B cell (primary cell): ENCODE measurements at places on chromosomes 7 and 10. TPM values are rescaled to one million over a fixed set of nuclear protein-coding genes. Genes with fewer than 3 reads are reported as not detected.

GRCh38 chr10:97140049-97140846 lies 45.5 kb downstream of the SLIT1 start:
- no peak overlapping the region for H3K4me3 ChIP-seq
- no peaks in the 10 kb centered on the region for H3K36me3 ChIP-seq
- H3K27ac ChIP-seq, result no peak overlapping the region
- no peak for DNase-seq

Gene ZDHHC4
- total RNA-seq, result 38.5 and 49.4 TPM in 2 replicates

- H3K27ac ChIP-seq, result no peak overlapping the region
- no peak for DNase-seq
- H3K4me1 ChIP-seq, result peaks cover 7% of the 10 kb centered on the region
- H3K36me3 ChIP-seq, result peaks cover 8% of the 10 kb centered on the region
- no peaks in the 10 kb centered on the region for H3K27me3 ChIP-seq
- H3K4me3 ChIP-seq, result no peak overlapping the region
These were observed 255.5 kb upstream of the AOAH start for GRCh38 chr7:36979810-36980248.

Gene NPTX2
- not detected in 2 replicates for total RNA-seq

Gene CCDC172
- not detected in 2 replicates for total RNA-seq

DNA sequence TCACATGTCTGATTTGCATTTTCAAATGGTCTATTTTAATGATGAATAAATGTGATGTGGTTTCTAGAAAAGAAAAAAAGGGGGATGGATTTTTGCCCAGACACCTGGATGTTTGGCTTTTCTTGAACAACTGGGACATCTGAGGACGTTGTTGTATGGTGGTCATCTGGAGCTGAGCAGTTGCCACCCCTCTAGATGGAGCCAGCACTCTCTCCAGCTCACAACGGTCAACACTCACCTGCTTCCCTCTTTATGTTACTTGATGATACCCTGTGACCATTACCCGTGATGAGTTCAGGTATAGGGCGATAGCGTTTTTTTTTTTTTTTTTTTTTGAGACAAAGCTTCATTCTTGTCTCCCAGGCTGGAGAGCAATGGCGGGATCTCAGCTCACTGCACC lies 30.1 kb upstream of the PAXIP1 start:
- no peaks in the 10 kb centered on the region for H3K4me1 ChIP-seq
- H3K27me3 ChIP-seq, result peaks cover 5% of the 10 kb centered on the region
- no peak overlapping the region for H3K27ac ChIP-seq
- H3K36me3 ChIP-seq, result no peaks in the 10 kb centered on the region
- no peak overlapping the region for H3K4me3 ChIP-seq

Gene SEMA4G
- 0.96 and 2.2 TPM in 2 replicates for total RNA-seq
